Activated CD4-positive, alpha-beta T cell treated with anti-CD3 and anti-CD28 coated beads for 36 hours (primary cell): ENCODE measurements at places on chromosomes 12 and 14. TPM values are rescaled to one million over a fixed set of nuclear protein-coding genes. Genes with fewer than 3 reads are reported as not detected.

DNA sequence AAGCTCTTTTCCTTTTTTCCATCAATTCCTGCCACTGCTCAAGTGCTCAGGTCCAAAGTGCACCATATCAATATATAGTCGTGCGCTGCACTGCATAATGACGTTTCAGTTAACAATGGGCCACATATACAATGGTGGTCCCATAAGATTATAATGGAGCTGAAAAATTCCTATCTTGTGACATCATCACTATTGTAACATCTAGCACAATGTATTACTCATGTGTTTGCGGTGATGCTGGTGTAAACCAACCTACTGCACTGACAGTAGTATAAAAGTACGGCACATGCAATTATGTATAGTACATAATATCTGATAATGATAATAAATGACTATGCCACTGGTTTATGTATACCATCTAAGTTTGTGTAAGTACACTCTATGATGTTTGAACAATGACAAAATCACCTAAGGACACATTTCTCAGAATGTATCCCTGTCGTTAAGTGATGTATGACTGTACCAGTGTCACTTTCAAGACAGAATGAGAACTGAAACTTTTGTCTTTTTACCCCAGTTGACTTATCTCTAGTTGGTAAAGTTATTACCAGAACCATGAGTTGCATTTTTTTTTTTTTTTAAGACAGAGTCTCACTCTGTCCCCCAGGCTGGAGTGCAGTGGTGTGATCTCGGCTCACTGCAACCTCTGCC is 53.7 kb upstream of the INSM2 start:
- H3K36me3 ChIP-seq, result no peaks in the 10 kb centered on the region
- peaks cover 9% of the 10 kb centered on the region for H3K4me1 ChIP-seq
- H3K4me3 ChIP-seq, result no peak overlapping the region
- no peak overlapping the region for H3K27ac ChIP-seq
- H3K27me3 ChIP-seq, result peaks cover 16% of the 10 kb centered on the region
- peak; percentile 7 for DNase-seq

Gene FGD4
- not detected for total RNA-seq

GRCh38 chr12:88188180-88188579 is 46.1 kb downstream of the TMTC3 start:
- no peaks in the 10 kb centered on the region for H3K4me1 ChIP-seq
- no peaks in the 10 kb centered on the region for H3K27me3 ChIP-seq
- H3K4me3 ChIP-seq, result no peak overlapping the region
- no peak overlapping the region for H3K27ac ChIP-seq
- DNase-seq, result no peak

DNA sequence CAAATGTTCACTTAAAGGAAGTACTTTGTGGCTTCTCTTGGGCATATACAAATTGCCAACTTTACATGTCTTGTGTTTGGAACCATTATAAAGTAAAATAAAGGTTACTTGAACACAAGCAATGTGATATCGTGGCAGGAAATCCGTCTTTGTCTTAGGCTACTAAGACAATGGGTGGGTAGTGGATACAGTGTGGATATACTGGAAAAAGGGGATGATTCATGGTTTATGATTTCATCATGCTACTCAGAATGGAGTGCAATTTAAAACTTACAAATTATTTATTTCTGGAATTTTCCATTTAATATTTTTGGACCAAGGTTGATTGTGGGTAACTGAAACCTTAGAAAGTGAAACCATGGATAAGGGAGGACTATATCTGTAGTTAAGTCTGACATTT is 48.4 kb downstream of the MYRFL start:
- H3K36me3 ChIP-seq, result no peaks in the 10 kb centered on the region
- no peaks in the 10 kb centered on the region for H3K4me1 ChIP-seq
- H3K27me3 ChIP-seq, result peaks cover 11% of the 10 kb centered on the region
- no peak for DNase-seq
- no peak overlapping the region for H3K4me3 ChIP-seq

Gene MUCL1
- total RNA-seq, result not detected
